ENCODE measurements at places on chromosomes 5 and 9.

- no peak for DNase-seq
These were observed 47.0 kb downstream of the SH3GL2 start for GRCh38 chr9:17625644-17626388.

DNA sequence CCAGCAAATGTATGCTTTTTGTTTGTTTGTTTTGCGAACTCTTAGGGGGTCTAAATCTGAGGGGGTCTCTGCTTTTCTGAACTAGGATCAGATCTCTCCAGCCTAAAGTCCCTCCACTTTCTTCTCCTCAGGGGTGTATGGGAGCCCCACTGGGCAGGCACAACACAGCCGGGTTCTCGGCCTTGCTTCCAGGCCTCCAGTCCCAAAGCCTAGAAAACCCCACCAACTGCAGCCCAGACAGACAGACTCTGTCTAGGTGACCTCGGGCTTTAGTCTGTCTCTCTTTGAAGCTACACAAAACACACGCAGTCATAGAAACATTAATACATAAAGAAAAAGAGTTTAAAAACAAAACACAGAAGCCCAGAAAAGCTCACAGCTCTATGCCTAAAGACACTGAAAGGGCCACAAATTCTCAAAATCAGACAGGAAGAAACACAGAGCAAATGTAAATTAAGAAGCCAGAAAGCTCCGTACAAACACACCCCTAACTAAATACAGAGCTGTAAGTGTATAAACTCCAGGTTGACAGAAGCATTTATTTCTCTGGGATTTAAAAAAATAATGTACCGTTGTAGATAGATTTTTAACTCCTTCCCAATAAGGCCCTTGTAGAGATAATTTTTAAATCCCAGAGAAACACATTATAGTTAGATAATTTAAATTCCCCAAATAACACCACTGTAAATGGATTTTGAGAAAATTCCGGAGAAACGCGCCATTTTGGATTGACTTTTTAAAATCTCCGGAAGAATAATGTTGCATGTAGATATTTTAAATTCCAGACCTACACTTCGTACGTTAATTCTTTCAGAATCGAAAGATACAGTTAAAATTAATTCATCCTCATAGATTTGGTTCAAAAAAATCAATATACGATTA lies 2.0 kb downstream of the PITX1 start:
- DNase-seq, result no peak

DNA sequence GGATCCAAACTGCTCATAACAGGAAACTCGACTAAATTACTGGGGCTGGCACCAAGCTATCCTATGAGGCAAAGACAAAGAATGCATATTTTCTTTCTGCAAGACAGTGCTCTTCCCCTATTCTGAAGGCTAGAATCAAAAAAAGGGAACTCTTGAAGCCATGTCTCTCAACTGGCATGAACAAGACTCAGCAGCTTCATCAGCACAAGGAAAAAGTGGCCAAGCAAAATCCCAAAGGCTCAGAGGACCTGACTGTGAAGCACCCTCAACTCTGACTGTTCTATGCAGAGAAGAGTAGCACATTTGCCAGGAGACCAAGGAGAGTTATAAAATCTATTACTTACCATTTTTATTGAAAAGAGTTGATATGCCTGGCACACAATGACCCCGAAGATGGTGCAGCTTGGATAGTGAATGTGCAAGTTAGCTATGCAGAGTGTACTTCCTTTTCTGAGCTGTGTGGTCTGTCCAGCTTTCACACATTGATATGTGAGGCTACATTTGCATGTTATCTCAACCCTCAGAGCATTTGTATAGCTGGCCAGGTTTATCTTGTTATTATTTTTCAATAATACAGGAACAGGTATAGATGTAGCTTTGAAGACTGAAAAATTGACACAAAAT lies 51.0 kb upstream of the FYB1 start:
- no peak for DNase-seq

- DNase-seq, result no peak
These were observed 6.9 kb downstream of the FAM163B start for GRCh38 chr9:133602277-133602676.

DNA sequence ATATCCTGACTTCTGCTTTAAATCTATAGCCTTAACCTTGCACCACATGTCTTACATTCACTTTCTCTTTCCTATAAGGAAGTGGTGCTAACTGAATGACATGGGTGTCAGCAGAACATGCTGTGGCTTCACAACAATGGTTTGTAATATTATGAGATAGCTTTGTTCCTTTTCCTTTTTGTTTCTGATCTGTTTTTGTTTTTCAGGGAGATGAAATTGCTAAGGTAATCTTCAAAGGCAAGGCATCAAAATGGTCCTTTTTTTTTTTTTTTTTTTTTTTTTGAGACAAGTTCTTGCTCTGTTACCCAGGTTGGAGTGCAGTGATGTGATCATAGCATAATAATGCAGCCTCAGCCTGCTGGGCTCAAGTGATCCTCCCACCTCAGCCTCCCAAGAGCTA lies 53.6 kb upstream of the RANBP6 start:
- DNase-seq, result no peak

- DNase-seq, result no peak
These were observed 26.6 kb downstream of the TSPAN17 start for GRCh38 chr5:176673651-176674583.
